ENCODE measurements at places on chromosomes 4 and X. TPM values are rescaled to one million over a fixed set of nuclear protein-coding genes. Genes with fewer than 3 reads are reported as not detected.

The CSN1S1 gene
- total RNA-seq, result not detected

The TMEM154 gene
- 47.1 TPM for total RNA-seq

The AIMP1 gene
- total RNA-seq, result 49.5 TPM

The PABPC1L2B gene
- not detected for total RNA-seq

The ADH7 gene
- not detected for total RNA-seq

The OPN1MW2 gene
- total RNA-seq, result not detected

The P2RY10 gene
- total RNA-seq, result 86.8 TPM

The OTUD6A gene
- total RNA-seq, result not detected

The F9 gene
- total RNA-seq, result not detected

The F11 gene
- total RNA-seq, result not detected

The NPNT gene
- total RNA-seq, result not detected

The TMPRSS11A gene
- total RNA-seq, result not detected

The MAGEA8 gene
- total RNA-seq, result not detected

The ITGB1BP2 gene
- total RNA-seq, result 4.4 TPM

The POU3F4 gene
- total RNA-seq, result not detected

The IBSP gene
- total RNA-seq, result not detected

The VSIG1 gene
- 5.0 TPM for total RNA-seq

The NAA10 gene
- total RNA-seq, result 63.7 TPM

The YY2 gene
- total RNA-seq, result 1.3 TPM

The ALB gene
- total RNA-seq, result not detected

The PDGFC gene
- total RNA-seq, result not detected

The SLC25A14 gene
- 9.4 TPM for total RNA-seq

The CENPVL1 gene
- not detected for total RNA-seq

The FAM9B gene
- total RNA-seq, result not detected

The IL2 gene
- 0.85 TPM for total RNA-seq

The ADGRG4 gene
- not detected for total RNA-seq

The GCNA gene
- total RNA-seq, result 4.4 TPM

The NPY2R gene
- not detected for total RNA-seq

Data from activated CD4-positive, alpha-beta memory T cell treated with anti-CD3 and anti-CD28 coated beads, Interleukin-2, amount 10 ng/mL, durations not matched to agents 7 days and 5 days (primary cell).